ENCODE measurements at places on chromosomes 2 and 18. TPM values are rescaled to one million over a fixed set of nuclear protein-coding genes. Genes with fewer than 3 reads are reported as not detected.

The TMX3 gene
- total RNA-seq: 17.9 TPM

The FBLN7 gene
- total RNA-seq: 0.39 TPM

The TLX2 gene
- 0.72 TPM for total RNA-seq

The DYSF gene
- 1.7 TPM for total RNA-seq

The CTNNA2 gene
- not detected for total RNA-seq

The ABCG5 gene
- total RNA-seq: not detected

The DPP4 gene
- total RNA-seq: 199 TPM

The TMEM18 gene
- 16.5 TPM for total RNA-seq

The PLGLB1 gene
- total RNA-seq: not detected

The SCG2 gene
- total RNA-seq: 0.35 TPM
